GM12878 (cell line): ENCODE measurements at places on chromosomes 13 and 19. TPM values are rescaled to one million over a fixed set of nuclear protein-coding genes. Genes with fewer than 3 reads are reported as not detected.
A peak's percentile ranks its signal among the peaks of the same experiment; 100 is the strongest.

The MIER2 gene
- total RNA-seq = 22.2 and 23.6 TPM in 2 replicates

DNA sequence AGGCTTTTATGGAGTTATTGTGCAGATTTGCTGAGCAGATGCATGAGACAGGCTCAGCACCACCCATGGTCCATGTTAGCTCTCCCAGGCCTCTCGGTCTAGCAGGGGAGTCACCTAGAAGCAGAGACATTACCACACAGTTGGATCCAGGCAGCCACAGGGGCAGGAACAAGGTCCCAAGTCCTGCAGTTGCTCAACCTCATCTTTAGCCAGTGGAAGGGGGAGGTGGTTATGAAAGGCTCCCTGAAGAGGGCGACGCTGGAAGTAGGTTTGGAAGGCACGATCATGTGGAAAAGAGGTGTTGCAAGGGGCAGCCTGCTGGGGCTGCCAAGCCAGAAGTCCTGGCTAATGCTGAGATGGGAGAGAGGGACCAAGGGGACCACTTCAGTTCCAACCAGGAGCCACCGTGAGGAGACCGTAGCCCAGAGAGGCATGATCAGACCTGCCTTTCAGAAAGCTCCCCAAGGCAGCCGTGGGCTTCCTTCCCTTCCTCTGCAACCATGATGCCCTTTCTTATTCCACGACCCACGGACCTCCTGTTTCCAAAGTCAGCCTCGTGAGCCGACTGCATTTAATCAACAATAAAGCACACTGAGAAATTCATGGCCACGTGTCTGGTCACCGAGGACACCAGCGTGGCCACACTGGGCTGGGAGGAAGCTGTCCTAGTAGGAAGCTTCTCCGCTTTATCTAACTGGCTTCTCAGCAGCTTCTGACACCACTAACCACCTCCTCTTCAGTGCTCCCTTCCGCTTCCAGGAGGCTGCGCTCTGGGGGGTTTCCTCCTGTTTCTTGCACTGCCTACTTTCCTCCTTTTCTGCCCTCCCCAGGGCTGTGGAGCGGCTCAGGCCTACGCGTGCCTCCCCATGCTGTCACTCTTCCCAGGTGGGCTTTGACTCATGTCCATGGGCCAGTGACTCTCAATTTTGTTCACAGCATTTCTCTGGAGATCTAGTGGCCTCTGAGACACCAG is 2.6 kb downstream of the AP1M1 start:
- H3K4me3 ChIP-seq = no peak overlapping the region
- H3K4me1 ChIP-seq = peaks cover 22% of the 10 kb centered on the region
- DNase-seq = no peak

GRCh38 chr19:5143471-5144411 is 174.8 kb downstream of the KDM4B start:
- no peaks in the 10 kb centered on the region for H3K27me3 ChIP-seq
- H3K27ac ChIP-seq = no peak overlapping the region
- no peak for DNase-seq
- H3K4me1 ChIP-seq = peaks cover 10% of the 10 kb centered on the region
- H3K36me3 ChIP-seq = peaks cover 30% of the 10 kb centered on the region
- no peak overlapping the region for H3K4me3 ChIP-seq

DNA sequence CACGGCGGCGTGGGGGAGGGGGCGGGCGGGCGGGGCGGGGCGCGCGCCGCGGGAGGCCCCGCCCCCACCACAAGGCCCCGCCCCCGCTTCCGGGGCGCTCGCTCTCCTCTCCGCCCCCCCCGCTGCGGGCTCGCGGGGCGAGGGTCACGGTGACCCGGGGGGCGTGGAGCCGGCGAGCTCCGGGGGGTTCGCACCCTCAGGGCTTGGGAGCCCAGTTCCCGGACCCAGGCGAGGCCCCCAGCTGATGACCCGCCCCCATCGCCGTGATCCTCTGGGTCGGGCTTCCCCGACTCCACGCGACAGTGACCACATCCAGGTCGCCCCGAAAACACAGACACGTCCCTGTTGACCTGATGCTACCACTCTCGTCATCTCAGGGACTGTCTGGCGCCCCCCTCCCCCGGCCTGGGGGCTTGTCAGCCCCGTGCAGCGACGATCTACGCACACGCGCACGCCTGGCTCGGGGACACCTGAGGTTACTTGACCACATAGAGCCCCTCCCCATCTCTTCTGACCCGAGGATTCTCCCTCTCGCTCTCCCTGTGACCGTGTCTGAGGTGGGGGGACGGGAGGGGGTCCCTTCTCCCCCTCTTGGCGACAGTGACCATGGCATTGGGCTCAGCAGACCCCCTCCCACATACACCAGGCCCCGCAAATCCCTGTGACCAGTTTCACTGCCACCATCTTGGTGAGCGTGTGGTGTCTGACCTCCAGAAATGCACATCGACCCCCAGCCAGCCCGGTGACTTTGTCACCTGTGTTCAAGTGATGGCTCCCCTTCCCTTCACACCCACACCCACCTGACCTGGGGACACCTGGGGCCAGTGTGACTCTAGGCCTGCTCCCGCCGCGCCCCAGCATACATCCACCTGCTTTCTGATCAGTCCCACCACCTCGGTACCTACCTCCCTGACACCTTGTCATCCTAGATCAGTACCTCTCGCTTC is 670 bp downstream of the MAP2K7 start:
- H3K36me3 ChIP-seq = no peaks in the 10 kb centered on the region
- H3K4me1 ChIP-seq = peaks cover 14% of the 10 kb centered on the region
- H3K4me3 ChIP-seq = peak overlapping the region; percentile 95
- H3K27ac ChIP-seq = peak overlapping the region; percentile 81
- no peak for DNase-seq

DNA sequence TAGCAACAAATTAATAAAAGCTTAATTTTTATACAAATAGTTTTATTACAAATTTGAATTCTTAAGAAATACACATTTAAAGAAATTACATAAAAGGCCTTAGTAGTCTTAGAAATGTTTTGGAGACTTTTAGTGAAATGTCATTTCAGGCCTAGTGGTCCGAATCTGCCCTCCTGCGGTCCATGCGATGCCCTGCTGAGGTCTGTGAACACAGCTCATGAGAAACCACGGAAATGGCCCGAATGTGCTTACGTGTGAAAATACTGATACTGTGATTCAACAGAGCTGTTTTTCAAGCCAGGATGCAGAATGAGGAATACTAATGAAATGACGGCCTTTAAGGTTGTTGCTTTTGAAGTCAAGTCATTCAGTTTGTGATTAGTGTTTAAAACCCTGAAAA is 157.9 kb downstream of the COL4A1 start:
- peaks cover 2% of the 10 kb centered on the region; the same call in 1 of the 2 replicates for H3K27me3 ChIP-seq
- no peak for DNase-seq
- no peaks in the 10 kb centered on the region for H3K4me1 ChIP-seq
- H3K36me3 ChIP-seq = no peaks in the 10 kb centered on the region
- no peak overlapping the region for H3K4me3 ChIP-seq
- H3K27ac ChIP-seq = no peak overlapping the region

- H3K27me3 ChIP-seq = no peaks in the 10 kb centered on the region
- no peak for DNase-seq
- no peak overlapping the region for H3K27ac ChIP-seq
- peaks cover 22% of the 10 kb centered on the region for H3K36me3 ChIP-seq
- no peak overlapping the region for H3K4me3 ChIP-seq
These were observed 87.6 kb upstream of the MLNR start for GRCh38 chr13:49132479-49133002.
